ENCODE measurements at places on chromosomes 2 and 18.

- no peak for DNase-seq
Measured at GRCh38 chr2:187842978-187843847, 289.0 kb upstream of the TFPI start.

- DNase-seq = no peak
Measured at GRCh38 chr18:12361770-12362378, 15.2 kb downstream of the AFG3L2 start.

DNA sequence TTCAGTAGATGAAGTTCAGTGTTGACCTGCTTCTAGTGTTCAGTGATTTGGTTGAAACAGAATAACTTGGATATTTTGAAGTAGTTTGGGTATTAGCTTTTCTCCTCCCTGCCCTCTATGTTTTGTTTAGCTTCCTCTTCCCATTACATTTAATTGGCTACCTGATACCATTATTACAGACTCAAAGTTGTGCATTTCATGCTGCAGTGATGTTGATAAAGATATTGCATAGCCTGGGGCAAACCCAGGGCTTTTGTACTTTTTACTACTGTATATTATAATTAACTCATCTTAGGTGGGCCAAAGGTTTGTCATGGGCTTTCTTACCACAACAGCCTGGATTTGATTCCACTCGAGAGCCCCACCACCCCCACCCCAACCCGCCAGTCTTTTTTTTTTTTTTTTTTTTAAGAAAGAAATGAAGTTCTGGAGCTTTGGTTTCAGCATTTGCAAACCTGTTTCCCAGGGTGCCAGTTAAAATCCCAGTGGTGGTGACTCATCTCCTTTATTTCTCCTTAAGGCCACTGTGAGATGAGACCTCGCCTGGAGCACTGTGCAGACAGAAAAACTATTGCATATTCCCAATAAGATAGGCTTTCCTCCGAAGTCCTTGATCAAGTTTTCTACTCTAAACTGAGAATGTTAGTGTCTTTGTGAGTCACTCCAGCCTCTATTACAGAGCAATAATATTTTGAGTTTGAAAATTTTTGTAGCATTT lies 393.7 kb upstream of the FANCL start:
- DNase-seq = no peak

DNA sequence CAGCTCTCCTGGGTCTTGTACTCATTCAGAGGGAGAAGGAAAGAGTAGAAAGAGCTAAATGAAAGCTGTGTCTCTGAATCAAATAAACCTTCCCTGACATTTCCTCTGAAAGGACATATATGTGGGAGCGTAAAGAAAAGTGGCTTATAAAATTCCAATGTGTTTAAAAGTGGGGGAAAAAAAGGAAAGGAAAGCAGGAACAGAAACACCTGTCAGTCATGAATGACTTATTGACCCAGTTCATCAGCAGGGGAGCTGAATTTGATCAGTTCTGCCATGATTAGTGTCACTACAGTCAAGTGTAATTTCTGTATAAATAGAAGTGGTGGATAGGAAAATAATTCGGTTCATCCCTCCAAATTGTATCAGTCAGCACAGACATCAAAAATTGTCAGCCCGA lies 382.5 kb downstream of the ERBB4 start:
- DNase-seq = no peak

DNA sequence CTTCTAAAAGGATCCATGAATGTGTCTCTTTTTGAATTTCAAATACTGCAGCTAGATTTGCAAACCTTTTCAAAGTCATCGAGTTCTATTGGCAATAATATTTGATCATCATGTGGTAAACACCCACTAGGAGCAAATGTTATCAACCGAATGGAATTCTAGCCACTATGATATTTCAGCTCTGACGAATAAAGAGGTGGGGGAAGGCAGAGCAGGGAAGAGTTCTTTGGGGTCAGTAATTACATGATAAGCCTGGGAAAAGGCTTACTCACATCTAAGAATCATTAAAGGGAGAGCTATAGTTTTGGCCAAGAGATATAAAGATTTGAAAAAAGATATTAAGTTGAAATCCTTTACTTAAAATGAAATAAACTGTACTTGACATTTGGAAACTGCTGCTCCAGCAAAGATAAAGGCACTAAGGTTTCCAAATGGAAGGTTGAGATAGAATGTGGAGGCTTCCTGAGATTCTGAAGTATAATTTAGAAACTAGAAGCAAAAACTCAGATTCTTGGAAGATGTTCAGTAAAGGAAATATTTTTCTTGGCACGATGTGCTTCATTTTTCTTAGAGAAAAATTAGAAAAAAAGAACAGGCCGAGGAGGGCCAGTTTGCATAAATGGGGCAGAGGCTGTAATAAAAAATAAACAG lies 104.7 kb upstream of the ARHGAP28 start:
- no peak for DNase-seq

DNA sequence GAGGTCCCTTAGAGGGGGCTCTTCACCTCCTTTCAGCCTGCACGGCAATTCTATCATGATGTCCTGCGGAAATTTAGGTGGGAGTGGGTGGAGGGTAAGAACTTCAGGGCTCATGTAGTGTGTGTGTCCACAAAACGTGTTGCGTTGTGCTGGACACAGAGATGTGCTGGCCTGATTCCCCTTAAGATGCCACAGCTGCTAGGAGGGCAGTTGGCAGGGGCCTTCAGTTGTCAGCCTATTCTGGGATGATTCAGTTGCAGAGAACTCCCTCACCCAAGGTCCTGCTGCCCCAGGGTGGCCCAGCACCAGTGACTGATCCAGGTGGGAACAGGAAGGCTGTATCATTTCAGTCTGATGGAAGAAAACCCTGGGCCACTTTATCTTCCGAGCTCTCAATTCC lies 1.0 kb upstream of the HJURP start:
- DNase-seq = no peak

- no peak for DNase-seq
Measured at GRCh38 chr2:180450841-180451240, 443.7 kb upstream of the CWC22 start.

DNA sequence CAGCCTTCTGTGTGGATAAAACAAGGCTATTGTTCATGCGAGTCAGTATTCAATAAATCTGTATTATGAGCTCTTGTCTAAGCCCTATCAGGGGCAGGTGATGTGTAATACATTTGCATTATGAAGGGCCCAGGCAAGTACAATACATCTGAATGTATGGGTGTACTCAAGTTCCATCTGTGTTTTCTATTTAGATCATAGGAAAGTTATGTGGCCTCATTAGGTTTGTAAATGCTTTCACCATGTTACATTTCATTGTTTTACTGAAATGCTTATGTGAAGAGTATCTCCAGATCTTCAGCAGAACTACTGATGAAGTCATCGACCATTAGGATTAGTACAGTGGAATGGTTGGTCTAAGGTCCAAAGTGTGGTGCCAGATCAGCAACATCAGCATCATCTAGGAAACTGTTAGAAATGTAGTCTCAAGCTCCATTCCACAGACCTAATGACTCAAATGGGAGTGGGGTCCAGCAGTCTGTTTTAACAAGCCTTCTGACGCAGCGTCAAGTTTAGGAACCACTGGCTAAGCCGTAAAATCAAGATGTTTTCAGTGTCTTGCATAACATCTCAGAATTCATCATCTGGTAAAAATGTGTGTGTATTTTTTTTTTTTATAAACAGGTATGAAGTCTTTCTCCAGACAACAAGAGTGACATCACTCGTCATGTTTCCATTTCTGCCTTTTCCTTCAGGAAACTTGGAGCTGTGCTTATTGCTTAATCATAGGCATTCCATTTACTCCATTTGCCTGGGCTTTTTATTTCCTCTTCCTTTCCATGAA lies 80.5 kb downstream of the LYPD6 start:
- DNase-seq = no peak

GRCh38 chr2:12675801-12676200 lies 40.9 kb upstream of the TRIB2 start:
- DNase-seq = no peak

DNA sequence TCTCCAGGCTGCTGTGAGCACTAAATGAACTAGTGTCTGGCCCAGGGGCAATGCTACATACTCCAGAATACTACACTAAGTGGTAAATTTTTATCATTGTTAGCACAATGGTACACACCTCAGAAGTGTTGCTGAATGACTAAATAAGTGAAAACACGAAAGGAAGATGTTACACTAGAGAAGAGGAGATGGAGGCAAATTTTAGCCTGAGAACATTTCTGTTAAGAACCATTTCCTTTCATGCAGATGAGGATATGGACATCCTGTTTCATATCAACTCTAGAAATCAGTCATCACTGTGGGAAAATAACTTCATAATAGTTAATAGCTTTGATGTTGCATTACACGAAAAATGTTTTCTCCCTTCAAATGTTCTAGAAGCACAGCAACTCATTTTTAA lies 117.6 kb upstream of the STK17B start:
- no peak for DNase-seq

DNA sequence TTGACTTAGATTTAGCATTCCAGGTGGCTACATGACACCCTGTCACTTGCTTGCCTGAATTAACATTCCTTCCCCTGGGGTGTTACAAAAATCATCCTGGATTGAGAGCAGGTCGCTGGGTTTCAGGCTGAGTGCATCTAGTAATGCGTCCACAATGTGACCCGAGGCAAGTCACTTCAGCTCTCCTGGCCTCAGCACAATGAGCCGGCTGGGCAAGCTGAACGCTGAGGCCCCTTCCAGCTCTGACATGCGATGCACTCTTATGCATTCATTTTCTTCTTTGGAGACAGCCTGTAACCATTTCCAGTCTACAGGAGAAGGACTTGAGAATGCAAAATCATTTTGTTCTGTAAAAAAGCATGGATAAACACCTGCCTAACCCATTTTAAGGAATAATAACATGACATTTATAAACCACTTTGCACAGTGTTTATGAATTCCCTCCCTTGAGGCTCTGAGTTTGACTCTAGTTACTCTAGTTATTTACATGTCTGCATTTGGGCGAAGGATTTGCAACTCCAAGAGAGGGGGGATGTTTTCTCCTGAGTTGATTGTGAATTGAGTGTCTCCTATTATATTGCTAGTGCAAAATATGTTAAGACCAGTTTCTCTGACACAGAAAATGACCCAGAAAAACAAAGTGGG lies 63.0 kb upstream of the CPO start:
- no peak for DNase-seq

DNA sequence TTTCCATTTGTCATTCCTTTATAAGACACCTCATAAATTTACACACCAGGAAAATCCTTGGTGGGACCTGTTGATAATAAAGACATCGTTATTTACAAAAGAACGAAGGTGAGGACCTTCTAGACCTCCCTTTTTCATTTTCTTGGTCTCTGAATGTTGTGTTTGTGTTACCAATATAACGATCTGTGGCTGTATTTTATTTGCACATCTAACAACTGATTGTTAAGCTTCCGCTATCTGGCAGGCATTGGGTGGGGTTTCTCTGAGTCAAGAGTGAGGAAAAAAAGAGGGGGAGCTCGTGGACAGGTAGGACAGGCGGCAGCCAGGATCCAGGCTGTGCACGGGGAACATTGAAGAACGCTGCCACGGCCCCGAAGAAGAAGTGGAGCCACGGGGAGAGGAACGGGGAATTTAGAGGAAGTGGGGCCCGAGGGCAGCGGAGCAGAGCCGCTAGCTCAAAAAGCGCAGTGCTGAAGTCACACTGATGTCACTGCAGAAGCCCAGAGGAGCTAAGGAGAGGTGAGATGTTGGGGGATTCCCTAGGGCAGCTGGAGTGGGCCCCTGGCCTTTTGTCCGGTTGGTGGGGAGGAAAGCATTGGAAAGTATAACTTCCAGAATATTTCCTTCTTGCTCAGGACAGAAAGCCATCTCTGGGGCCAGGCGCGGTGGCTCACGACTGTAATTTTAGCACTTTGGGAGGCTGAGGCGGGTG lies 20.9 kb upstream of the DNMT3A start:
- DNase-seq = peak; percentile 28

- no peak for DNase-seq
Measured at GRCh38 chr2:238106339-238106697, 6.2 kb downstream of the ESPNL start.

- no peak for DNase-seq
Measured at GRCh38 chr2:26653207-26654060, 12.3 kb upstream of the CIB4 start.

DNA sequence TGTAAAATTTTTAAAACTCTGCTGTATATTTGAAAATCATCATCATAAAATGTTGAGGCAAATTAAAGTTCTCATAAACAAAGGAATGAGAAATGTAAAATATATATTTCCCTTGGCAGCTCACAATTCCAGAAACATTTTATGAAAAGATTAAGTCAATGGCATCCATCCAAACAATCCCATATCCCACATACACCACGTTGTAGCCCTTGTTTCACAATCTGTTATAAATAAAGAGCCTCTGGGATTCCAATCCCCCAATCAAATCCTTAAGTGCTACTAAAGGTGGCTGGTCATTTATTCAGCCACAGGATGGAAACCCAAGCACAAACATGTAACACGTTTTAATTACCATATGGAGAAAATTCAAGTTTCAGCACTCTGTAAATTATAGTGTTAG lies 51.7 kb downstream of the GFPT1 start:
- DNase-seq = no peak

DNA sequence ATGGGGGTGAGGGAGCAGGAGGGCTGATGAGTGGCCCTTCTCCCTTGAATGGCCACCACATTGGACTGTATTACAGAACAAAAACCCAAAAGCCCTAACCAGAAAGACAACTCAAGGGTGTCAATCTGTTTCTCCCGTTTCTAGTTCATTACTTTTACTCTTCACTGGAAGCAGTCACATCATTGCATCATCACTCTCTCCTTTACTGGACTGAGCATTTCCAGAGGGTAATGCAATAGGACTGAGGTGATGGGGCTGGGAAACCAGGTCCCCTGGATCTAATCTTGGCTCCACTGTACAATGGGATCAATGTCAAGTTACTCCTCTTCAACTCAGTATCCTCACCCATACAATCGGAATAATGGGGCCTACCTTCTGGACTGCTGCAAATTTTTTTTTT lies 56.1 kb downstream of the BCL2 start:
- no peak for DNase-seq

DNA sequence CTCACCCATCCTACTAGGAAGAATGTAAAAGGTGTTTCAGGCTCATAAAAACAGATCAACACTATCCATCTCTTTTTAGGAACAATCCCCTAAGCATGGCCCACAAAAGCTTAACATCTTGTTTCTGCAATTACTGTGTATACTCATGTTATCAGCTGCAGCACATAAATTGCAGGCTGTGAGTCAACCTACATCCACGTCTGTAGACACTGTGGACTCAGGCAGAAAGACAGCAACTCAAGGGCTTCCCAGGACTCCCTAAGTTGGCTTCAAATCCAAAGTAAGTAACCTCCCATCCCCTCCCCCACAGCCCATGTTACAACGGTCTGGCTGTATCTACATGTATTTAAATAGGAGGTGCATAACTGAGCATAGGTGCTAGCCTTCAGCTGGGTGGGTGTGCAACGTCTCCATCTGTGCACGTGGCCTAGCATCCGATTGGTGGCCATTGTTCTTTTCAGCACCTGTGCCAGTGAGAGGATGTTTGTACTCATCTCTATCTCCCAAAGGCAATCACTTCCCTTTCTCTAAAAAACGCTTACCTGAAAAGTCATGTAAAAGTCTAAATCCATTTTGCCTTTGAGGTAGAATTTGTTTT lies 30.1 kb downstream of the UXS1 start:
- no peak for DNase-seq

Data from stimulated activated CD4-positive, alpha-beta T cell treated with anti-CD3 and anti-CD28 coated beads, Interleukin-1b, Interleukin-23, amount 100 ng/mL, for 1 hour (primary cell).